Transverse colon (tissue), 4 donors: ENCODE measurements at places on chromosomes 3 and 15.

GRCh38 chr15:60961541-60962485 lies 267.3 kb downstream of the RORA start:
- no peak for DNase-seq

DNA sequence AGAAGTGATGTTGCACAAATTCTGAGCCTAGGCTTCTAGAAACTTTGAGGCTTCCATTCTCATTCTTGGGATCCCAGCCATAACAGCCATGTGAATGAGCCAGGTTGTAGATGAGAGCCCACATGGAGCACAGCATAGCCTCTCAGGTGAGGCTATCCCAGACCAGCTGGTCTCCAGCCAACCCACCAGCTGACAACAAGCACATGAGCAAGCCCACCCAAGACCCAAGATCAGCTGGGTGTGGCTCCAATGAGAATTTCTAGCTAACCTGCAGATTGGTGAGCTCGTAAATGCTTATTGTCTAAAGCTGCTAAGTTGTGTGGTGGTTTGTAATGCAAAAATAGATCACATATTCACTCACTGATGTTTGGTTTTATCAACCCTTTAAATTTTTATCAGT lies 14.4 kb downstream of the KY start:
- no peak for DNase-seq

- DNase-seq: no peak
Measured at GRCh38 chr3:72530426-72530825, 317.8 kb downstream of the SHQ1 start.

DNA sequence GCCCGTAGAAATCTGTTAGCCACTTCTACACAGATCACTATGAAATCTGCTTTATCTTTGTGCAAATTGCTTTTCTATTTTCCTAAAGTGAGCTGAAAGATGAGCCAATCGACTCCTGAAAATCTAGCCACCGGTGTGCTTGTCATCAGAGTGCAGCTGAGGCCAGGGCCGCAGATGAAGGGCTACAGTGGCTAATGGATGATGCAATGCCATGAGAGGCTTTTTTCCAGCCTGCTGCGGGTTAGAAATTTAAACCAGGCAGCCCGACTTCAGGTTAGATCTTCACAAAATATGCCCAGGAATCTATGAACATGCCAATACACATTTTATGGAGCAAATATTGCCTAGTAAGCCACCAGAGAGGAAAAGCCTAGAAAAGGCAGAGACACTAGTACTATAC lies 948.2 kb upstream of the CFAP20DC start:
- DNase-seq: no peak

- no peak for DNase-seq
Measured at GRCh38 chr15:41025393-41025792, 72.1 kb downstream of the CHAC1 start.

DNA sequence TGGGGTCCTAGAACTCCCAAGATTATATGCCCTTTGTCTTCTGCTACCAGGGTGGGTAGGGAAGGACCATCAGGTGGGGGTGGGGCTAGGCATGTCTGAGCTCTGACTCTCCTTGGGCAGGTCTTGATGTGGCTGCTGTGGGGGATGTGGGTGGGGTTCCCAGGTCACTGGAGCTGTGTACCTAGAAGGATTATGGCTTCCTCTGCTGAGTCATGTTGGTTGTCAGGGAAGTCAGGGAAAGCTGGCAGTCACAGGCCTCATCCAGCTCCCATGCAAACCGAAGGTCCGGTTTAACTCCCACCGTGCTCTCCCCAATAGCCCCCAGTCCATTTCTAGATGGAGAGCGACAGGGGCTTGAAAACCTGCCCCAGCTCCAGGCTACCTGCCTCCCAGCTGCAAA lies 35.2 kb downstream of the EID1 start:
- no peak for DNase-seq

DNA sequence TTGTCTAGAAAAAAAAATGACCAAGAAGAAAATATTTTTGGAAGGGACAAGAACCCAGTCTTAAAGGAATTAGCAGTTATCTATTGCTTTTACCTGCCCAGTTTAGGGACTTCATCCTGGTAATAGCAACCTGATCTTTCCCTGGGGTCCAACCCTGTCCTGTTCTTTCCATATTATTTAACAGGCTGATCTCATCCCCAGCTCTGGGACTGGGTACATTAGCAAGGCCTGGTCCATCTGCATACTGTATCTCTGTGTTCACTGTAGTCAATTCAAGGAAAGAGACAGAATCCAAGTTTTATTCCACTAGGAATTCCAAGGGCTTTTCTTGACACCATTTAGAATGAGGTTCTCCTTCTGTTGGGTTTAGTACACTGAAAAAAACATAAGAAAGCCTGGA lies 191.7 kb upstream of the GADL1 start:
- no peak for DNase-seq

- no peak for DNase-seq
Measured at GRCh38 chr3:61820306-61820992, 259.1 kb downstream of the PTPRG start.

DNA sequence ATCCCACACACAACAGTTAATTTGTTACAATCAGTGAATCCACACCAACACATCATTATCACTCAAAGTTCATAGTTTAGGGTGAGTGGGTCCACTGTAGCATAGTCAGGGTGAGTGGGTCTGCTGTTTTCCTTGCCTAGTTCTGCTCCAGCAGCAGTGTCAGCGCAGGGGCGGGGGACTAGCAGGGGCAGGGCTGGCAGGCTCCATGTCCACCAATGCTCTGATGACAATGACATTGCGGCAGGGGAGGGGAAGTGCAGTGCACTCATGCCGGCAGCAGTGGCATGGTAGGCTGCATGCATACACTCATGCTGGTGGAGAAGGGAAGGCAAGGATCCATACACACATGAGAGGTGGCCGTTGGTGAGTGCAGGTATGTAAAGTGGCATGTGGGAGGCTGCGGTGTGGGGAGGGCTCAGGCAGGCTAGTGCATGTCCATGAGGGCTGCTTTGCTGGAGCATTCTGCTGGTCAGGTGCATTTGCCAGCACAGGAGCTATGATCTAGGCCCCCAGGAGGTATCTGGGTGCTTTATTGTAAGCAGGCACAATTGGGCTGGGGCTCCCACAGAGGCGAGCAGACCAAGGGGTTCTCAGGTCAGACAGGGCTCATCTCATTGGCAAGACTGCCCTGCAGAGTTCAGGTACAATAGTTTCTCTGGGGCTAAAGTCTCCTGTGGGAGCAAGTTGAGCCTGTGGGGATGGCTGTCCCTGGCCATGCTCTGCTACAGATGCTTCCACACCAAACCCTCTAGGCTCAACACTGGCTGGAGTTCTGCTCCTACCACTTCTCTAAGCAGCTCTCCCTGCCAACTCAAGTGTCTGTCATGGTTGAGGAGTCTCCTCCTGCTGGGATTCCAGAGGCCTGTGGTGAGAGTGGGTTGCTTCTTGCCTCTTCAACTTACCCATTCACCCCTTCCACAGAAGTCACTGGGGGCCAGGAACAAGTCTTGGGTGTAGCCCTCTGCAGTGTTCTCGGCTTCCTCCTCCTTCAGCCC lies 81.3 kb downstream of the KCNAB1 start:
- no peak for DNase-seq

- DNase-seq: no peak
Measured at GRCh38 chr3:13600950-13601691, 52.2 kb downstream of the FBLN2 start.

DNA sequence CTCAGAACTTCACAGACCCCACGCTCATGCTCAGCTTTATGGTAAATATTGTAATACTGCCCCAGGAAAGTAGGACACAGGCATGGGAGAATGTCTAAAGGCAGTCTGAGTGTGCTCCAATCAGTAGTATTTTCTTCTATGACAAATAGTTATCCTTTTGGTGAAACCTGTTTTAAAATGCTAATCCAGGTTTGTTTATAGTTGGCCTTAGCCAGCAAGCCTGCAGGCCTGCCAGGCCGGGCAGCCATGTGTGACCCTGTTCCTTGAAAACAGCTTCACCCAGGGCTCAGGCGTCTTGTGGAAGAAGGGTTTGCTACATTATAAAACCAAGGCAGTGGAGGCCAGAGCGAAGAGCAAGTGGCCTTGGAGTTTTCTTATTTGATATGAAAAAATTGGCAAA lies 104.7 kb downstream of the SEMA6D start:
- DNase-seq: no peak

GRCh38 chr3:156812521-156813335 lies 13.4 kb upstream of the LEKR1 start:
- no peak for DNase-seq

DNA sequence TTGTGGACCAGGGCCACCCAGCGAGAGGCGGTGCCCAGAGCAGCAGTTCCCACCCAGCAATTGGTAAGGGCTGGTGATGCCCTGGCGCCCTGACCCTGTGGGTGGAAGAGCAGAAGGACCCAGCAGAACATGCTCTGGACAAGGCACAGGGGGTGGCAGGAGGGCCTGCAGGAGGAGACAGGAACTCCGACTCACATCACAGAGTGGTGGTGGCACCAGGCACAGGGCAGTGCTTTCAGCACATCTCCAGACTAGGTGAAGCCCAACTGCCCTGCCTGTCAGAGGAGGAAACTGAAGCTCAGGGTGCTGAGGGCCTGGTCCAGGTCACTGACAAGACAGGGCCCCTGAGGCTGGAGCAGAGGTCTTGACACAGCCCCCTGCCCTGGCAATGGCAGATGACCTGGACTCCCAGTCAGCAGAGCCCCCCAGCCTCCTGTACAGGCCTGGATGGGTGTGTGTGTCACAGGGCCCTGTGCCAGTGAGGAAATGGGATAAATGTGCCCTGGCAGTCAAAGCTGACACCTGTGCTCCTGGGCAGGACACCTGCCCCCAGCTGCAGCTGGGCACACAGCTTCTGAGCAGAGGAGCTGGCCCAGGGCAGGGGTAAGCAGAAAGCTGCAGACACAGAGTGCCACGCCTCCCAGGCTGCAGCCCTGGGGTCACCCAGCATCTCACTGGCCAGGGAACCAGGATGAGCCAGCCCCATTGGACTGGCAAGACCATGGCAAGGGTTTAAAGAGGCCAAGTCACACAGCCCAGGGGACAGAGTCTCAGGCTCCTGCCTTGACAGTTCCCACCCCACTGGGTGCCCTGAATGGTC lies 11.4 kb downstream of the KLF15 start:
- peak; percentile 4 for DNase-seq

DNA sequence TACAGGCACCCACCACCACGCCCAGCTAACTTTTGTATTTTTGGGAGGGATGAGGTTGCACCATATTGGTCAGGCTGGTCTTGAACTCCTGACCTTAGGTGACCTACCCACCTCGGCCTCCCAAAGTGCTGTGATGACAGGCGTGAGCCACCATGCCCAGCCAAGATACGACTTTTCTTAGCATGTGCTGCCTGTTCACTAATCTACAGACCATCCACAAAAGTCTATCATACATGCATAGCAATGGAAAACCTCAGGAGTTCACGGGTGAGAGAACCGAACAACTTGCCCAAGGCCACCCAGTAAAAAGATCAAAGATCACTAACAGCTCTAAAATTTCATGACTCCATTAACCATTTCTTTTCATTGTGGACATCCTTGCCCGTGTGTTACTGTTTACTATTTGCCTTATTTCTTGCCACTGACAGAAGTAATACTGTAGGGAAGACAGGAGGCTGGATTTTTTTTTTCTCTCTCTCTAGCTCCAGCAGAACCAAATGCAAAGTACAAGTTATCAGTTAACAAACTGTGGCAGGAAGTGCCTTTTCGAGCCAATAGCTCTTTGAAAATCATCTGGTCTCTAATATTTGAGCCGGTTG lies 92.3 kb downstream of the FOXP1 start:
- no peak for DNase-seq

- DNase-seq: no peak
Measured at GRCh38 chr3:42498034-42498433, 4.4 kb upstream of the VIPR1 start.

DNA sequence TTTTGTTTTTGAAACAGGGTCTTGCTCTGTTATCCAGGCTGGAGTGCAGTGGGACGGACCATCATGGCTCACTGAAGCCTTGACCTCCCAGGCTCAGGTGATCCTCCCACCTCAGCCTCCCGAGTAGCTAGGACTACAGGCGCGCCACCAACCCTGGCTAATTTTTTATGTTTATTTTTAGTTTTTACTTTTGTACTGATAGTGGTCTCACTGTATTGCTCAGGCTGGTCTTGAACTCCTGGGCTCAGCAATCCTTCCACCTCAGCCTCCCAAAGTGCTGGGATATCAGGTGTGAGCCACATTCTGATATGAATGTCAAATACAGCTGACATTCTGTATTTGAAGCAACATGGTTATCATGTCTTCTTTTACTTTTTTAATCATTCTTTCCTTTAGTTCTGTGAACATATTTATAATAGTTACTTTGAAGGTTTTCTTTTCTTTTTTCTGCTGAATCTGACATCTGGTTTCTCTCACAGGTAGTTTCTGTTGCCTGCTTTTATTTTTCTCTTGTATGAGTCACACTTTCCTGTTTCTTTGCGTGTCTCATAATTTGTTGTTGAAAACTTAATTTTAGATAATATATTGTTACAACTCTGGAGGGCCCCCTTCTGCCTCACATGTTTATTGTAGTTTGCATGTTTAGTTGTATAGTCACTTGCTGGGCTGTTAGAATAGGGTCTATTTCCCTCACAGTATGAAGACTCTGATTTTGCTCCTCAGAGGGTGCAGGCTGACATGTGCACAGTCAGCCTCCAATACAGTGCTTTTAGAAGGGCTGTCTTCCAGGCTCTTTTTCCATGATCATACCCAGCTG lies 8.4 kb upstream of the CNTN4 start:
- DNase-seq: no peak

DNA sequence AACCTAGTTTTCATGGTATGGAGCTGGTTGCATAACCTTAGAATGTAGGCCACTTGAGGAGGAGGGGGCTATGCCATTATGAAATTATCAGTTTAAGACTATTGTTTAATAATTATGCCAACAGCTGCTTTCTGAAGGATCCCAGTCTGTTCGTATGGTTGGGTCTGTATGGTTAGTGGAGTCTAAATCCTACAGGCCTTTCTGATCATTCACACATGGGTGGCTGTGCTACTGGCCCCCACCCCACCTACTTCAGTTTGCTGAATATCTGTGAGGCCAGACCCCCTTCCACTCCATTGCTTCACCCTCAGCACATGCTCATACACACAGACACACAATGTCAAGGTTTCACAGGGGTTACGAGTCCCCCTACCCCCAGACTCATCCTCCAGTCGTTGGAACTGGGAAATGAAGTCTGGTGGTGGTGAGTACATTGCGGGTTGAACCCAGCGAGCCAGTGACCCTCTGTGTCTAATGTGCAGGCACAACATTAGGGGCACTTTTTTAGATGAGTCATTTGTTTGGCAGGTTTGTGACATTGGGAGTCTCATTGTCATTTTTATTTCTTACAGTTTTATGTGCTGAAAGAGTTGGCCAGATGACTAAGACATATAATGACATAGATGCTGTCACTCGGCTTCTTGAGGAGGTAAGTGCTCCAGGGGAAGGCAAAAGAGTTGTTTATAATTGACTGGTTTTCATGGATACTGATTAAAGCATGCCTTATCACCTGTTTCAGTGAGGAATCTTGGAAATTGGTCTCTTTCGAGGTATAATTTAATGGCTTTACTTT lies 85.3 kb downstream of the TRAK1 start:
- DNase-seq: no peak

DNA sequence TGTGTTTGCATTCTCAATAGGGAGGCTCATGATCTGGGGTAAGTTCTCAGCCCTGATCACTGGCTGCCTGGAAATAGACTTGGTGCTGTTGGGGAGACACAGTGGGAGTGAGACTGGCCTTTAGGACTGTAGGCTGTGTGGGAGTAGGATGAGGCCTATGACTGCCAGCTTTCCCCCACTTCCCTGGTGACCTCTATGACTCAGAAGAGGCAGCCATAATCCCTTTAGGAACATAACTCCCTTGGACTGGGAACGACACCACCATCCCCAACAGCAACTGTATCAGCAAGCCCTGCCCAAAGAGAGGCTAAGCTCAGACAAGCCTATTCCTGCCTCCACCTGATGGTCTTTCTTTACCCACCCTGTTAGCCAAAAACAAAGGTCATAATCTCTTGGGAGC lies 91.3 kb downstream of the SUCNR1 start:
- no peak for DNase-seq

- no peak for DNase-seq
Measured at GRCh38 chr3:3605226-3605625, 194.0 kb upstream of the LRRN1 start.
